ENCODE measurements at places on chromosomes 4 and X.

DNA sequence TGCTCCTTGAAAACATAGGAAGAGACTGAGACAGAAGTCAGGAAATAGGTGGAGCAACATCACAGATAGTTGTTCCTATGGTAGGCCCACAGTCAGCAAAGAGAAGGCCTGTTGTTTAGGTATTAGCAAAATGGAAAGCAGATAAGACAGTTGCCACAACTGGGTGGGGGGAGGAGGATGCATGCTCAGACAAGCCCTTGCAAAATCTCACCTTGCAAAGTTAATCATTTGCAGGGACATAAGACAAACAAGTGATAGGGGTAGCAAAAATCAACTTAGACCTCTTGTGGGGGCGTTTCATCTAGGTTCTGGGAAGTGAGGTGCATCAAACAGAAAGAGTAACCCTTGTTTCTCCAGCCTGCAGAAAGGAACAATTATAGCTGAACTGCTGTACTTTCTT lies 30.7 kb downstream of the SERPINA7 start:
- DNase-seq = no peak

DNA sequence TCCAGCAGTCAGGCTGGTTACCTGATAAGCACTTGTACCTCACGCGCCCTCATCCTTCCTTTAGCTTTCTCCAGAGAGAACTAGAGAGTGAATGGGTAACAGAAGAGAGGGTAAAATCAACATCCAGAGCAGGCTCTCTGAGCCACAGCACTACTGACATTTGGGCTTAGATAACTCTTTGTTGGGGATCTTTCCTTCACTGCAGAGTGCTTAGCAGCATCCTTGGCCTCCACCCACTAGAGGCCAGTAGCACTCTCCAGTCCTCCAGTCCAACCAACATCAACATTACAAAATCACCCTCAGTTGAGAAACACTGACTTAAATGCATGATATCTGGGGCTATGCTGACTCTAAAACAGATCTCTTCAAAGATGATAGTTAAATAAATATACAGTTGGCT lies 220.7 kb downstream of the TACR3 start:
- no peak for DNase-seq

GRCh38 chr4:174204164-174204831 lies 79.2 kb downstream of the FBXO8 start:
- no peak for DNase-seq

GRCh38 chr4:3514221-3514780 lies 17.9 kb downstream of the LRPAP1 start:
- no peak for DNase-seq

DNA sequence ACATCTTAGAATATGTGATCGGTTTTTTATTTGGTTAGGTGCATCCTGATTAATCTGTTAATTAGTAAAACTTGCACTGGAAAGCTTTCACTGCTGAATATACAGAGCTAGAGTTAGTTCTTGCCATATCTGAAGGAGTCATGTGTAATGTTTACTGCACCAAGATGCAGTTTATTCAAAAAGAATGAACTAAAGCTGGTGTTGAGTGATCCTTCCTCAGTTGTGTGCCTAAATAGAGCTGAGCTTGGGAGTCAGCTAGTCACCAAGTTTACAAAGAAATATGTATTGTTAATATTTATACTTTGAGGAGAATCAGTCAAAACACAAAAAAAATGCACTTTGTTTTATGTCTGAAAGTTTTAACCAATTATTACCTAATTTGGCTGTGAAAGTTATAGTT lies 54.1 kb upstream of the FHDC1 start:
- no peak for DNase-seq

DNA sequence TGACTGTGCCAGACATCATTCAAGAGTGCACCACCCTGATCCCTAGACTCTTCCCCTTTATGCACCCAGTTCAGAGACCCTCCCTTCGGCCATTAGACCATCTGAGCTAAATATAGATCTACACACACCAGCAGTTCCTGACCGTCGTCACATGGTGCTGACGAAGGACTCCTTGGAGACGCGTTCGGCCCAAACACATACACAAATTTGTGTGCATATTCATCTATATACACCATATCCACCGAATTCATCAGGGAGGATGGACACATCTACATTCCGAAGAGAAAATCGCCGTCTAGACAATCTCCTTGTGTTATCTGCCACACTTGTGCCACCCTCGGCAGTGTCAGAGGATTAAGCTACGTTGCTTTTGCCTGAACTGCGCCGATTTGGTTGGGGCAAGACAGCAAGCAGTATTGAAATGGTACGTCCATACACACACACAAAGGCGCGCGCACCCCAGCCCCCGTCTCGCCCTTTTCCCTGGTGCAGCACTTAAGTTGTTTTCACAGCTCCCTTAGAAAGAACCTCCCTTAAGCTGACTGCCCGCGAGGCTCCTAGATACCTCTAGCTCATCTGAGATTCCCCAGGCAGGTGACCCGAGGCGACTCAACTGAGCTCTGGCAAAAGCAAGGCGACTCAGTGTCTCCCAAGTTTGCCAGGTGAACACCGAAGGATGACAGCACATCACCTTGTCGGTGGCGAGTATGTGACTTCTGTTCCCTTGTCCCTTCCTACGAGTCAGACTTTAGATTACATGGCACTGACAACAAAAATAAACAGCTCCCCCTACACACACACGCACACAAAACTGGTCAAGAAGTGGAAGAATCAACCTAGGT lies 1.0 kb downstream of the RASGEF1B start:
- peak; percentile 47 for DNase-seq

DNA sequence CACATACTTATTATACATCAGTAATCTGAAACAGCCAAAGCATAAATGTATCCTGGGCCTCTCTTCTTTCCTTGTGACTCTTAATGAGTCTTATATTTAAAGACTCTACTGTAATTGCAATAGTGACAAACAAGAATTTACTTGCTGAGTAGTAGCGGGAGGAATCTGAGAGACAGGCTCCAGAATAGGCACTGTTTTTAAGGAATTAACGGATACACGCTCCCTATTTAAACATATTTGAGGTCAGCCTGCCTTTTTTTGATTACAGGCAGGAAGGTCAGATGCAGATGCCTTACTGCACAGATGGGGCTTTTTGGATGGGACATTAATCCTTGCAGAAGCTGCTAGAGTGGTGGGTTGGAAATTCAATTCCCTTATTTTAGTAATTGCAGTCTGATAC lies 196.3 kb upstream of the ANXA3 start:
- DNase-seq = no peak

DNA sequence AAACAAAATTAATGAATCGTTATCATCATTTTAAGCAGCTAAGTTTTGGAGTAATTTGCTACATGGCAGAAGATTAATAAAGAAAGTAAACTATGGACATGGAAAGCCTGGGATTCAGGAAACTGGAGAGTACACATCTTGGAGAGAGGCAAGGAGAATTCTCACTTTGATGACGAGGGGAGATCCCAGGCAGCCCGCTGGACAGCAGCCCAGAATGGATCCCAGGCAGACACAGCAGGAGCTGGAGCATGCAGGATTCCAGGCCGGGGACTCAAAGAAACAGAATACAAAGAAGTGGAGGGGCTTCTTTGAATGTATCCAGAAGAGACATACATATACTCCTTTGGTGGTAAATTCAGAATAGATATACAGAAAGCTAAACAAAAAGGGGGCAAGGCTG lies 118.0 kb upstream of the ATP6AP2 start:
- DNase-seq = no peak

DNA sequence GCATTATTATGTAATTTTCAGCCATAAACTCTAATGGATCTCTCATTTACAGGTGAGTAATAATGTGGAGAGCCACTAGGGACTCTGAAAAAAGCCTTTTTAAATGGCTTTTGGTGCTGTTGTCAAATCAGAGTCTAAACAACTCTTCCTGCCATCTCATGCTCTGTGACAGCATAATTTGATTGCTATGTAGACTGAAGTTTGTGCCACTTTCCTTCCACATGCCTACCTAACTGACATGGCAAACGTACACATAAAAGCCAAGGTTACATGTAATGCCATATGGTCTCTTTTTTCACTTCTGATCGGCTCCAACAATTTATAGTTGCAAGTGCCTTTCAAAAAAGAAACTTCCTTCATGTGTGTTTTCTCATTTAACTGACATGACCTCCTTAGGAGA lies 94.3 kb downstream of the SH2D1A start:
- DNase-seq = no peak

GRCh38 chr4:66777097-66777496 lies 768.2 kb downstream of the CENPC start:
- DNase-seq = no peak

GRCh38 chr4:177190995-177191580 lies 118.6 kb upstream of the NEIL3 start:
- DNase-seq = no peak

- no peak for DNase-seq
Observed at GRCh38 chr4:2696423-2696822, 59.7 kb downstream of the TNIP2 start.

DNA sequence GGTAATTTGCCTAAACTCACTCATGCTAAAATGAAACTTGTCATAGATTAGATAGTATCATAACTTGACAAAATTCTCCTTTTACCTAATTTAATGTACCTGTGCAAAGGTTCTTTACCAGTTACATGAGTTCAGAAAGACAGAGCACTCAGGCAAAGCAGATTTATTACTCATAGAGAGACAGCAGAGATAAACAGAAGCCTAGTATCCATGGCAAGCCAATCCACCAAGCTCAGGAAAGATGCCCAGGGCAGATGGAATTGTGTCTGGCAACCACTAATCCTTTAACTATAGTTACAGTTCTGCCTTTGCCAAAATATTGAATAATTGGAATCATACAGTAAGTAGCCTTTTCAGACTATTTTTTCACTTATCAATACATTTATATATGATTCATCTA lies 826.2 kb downstream of the TECRL start:
- no peak for DNase-seq

- DNase-seq = no peak
Observed at GRCh38 chr4:2958446-2958845, 4.8 kb downstream of the NOP14 start.

GRCh38 chrX:133608406-133608805 lies 193.1 kb upstream of the GPC4 start:
- DNase-seq = no peak

- no peak for DNase-seq
Observed at GRCh38 chr4:422587-422986, 76.4 kb downstream of the ZNF721 start.

GRCh38 chr4:54384563-54384962 lies 155.5 kb downstream of the PDGFRA start:
- DNase-seq = peak; percentile 1

GRCh38 chrX:44843318-44843702 lies 511 bp upstream of the DUSP21 start:
- DNase-seq = no peak

- DNase-seq = no peak
Observed at GRCh38 chr4:162157241-162157640, 6.6 kb downstream of the FSTL5 start.

- DNase-seq = no peak
Observed at GRCh38 chr4:139972305-139972704, 181.7 kb downstream of the MAML3 start.

GRCh38 chrX:1853916-1854315 lies 239.1 kb downstream of the ASMT start:
- no peak for DNase-seq

DNA sequence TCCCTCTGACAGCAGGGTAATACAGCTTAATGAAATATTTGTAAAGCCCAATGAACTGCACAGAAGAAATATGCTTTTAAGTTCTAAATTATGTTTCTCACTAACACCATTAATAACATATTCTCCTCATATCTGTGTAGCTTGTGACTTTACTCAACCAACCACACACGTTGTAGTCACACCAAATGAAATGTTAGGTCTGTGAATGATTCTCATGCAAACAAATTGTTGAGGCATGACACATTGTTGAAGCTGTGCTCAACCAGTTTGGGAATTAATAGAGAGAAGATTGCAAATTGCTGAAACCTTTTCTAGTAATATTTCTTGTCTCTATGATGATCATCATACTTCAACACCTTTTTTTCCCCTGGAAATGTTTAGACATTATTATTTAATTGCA lies 645.9 kb downstream of the PCDH7 start:
- DNase-seq = no peak

DNA sequence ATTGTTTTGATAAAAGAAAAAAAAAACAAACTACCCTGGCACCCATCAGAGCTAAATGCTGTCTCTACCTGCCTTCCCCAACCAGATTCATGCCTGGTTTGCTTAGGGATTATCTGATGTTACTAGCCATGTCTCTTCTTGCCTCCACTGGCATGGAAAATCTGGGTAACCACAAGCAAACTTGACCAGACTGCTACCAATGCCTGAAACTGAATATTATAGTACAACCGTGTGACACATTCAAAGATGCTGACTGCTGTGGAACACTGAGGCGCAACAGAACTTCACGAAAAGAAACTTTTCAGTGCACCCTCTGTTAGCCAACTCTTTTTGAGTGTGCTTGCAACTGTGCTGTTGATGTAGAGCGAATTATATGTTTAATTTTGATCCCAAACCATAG lies 228.1 kb downstream of the CBR4 start:
- no peak for DNase-seq

- DNase-seq = peak; percentile 32
Observed at GRCh38 chrX:97563531-97564133, 679.9 kb downstream of the RPA4 start.

GRCh38 chr4:41475402-41475801 lies 62.6 kb upstream of the LIMCH1 start:
- no peak for DNase-seq

- DNase-seq = no peak
Observed at GRCh38 chr4:26130841-26131432, 189.9 kb upstream of the RBPJ start.

GRCh38 chr4:87843936-87844335 lies 11.2 kb downstream of the MEPE start:
- DNase-seq = no peak

GRCh38 chrX:131837325-131837724 lies 185.8 kb upstream of the STK26 start:
- no peak for DNase-seq

DNA sequence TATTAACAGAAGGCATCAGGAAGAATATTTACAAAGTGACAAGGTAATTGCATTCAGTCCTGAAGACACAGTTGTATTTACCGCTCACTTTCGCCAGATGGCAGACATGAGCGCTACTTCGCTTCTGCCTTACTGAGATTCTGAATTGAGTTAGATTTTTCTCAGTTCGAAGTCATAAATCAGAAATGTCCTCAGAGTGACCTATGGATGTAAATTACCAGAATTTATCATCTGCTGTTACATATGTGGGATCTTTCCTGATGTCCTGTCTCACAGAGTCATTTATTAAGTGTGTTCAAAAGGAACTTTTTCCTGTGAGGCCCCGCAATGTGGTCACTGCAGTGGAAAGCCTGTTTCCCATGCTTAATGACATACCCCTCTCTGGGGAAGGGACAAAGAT lies 97.3 kb upstream of the DCLK2 start:
- peak; percentile 37 for DNase-seq
